HFF-Myc (cell line): ENCODE measurements at places on chromosomes 13 and 19.
A peak's percentile ranks its signal among the peaks of the same experiment; 100 is the strongest.

DNA sequence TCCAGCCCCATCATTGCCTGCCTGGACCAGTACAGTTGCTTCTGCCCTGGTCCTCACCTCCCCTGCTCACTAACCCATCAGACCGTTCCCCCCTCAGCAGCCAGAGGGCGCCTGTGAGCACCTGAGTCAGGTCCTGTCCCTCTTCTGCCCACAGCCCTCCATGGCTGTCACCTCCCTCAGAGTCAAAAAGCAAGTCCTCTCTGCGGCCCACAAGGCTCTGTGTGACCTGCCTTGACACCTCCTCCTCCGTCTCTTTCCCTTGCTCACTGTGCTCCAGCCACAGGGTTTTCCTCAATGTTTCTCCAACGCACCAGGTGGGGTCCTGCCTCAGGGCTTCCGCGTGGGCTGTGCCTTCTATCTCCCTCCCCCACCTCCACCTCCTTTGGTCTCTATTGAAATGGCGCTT lies 29.4 kb upstream of the PTPRS start:
- no peak for DNase-seq

DNA sequence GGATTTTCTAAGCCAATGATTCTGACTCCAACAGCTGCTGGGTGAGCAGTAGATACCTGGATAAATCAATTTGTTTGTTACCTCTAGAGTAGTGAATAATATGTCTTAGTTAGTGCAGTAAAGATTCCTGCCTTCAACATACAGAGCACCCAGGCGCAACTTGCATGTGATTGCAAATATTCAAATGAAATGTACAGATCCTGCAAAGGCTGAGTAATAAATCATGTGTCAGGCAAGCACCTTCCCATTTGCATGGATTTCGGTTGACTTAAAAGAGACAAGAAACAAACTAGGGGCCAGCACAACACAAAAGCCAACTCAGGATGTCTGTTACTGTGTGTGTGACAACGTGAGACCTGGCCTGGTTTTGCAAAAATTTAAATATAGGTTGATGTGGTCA lies 79.7 kb downstream of the TNFSF11 start:
- no peak for DNase-seq

GRCh38 chr19:56096665-56097064 lies 24.4 kb downstream of the ZNF787 start:
- DNase-seq, result no peak

DNA sequence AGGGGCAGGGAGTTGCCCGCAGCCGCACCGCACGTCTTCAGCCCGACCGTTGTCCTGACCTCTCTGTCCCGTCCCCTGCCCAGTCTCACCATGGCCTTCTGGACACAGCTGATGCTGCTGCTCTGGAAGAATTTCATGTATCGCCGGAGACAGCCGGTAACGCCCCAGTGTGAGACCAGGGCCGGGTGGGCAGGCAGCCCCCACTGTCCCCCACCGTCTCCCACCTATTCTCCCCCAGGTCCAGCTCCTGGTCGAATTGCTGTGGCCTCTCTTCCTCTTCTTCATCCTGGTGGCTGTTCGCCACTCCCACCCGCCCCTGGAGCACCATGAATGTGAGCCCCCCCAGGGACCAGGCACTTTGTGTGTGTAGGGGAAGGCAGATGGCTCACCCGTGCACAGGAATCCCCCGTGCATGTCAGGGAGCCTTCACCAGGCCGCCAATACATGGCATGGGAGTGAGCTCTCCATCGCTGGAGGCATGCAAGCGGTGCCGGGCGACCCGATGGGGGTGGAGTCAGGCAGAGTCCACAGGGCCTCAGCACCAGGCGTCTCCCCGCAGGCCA lies 1.4 kb downstream of the ABCA7 start:
- DNase-seq, result no peak

- DNase-seq, result no peak
Measured at GRCh38 chr19:46715975-46716671, 791 bp downstream of the PRKD2 start.

- peak; percentile 48 for DNase-seq
Measured at GRCh38 chr19:38049105-38049649, 142.2 kb downstream of the SIPA1L3 start.

DNA sequence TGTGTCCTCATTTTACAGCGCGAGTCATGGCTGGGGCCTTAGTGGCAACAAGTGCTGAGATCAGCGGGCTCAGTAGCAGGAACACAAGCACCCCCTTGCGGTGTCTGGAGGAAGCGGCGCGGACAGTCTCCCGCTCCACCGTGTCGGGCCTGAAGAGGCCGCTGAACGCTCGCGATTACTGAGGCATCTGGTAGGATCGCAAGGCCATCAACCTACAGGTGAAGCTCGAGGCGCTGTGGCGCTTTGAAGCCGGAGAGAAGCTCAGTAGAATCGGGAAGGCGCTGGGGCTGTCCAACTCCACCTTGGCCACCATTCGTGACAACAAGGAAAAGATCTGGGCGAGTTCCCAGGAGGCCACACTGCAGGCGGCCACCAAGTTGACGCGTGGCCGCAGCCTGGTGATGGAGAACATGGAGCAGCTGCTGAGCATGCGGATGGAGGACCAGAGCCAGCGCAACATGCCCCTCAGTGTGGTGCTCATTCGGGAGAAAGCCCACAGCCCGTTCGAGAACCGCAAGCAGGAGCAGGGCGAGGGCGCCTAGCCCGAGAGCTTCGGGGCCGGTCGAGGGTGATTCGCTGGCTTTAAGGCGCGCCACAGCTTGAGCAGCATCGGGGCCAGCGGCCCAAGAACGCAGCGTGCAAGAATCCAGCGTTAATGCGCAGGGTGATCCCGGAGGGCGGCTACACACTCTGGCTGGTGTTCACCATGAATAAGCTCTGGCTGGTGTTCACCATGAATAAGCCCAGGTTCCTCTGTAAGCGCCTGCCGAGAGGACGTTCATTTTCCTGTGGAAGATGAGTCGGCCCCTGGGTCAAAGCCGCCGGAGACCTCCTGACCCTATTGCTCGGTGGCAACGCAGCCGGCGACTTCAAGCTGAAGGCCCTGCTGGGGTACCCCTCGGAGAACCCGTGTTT lies 8.3 kb upstream of the MZF1 start:
- DNase-seq, result peak; percentile 80

DNA sequence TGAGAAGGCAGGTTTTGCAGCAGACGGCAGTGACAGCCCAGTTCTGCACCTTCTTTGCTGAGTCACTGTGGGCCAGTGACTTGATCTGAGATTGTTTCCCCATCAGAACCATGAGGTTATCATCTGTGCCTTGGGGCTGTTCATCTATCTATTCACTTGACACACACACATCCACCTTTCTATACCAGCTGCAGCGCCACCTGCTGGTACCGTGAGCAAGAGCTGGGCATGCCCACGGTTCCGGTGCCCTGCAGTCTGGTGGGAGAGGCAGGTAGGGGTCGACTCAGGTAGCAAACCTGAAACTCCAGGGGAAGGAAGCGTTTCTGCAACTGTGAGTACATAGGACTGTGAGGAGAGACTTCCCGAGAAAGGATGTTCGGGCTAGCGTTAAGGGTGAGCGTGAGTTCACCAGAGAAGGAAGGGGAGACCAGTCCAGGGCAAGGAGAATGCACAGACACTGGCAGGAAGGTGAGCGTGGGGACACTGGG lies 7.5 kb upstream of the LIN7B start:
- no peak for DNase-seq

DNA sequence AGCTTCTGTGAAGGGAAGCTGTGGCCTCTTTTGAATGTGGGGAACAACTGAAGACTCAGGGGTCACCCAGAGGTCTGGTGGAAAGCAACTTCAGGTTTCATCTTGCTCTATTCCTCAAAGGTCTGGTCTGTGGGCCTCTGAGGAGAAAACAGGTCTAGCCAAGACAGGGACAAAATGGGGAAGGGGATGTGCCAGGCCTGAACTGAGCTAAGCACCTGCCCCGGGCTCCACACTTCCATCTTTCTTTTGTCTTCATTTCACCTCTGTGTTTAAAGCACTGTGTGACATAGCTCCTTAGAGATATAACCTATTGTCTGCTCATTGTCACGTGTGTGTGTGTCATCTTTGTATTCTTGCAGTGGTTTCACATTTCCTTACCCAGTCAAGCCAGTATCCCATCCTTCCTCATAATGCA lies 19.9 kb upstream of the GDF15 start:
- no peak for DNase-seq

DNA sequence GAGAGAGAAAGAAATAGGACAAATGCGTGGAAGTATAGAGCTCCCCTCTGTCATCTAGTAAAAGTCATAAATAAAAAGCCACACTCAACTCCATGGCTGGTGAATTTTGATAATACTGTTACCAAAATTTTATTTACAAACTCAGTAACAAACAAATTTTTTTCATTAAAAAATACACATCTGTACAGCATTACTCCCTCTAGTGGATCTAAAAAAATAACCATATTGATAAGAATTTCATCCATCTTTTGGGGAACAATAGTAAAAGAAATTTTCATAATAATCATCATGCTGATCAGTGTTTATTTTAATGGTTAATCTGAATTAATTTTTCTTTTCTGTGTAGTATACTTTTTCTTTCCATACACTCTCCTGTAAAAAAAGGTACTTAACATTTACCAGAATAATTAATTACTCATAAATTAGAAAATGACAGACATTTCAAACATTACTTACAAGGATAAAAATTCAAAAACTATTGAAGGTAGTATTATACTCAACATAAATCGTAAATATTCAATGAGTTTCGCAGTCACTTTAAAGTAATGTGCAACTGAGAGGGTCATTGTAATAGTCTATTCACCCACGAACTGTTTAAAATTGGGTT lies 173.5 kb upstream of the LSM14A start:
- no peak for DNase-seq

DNA sequence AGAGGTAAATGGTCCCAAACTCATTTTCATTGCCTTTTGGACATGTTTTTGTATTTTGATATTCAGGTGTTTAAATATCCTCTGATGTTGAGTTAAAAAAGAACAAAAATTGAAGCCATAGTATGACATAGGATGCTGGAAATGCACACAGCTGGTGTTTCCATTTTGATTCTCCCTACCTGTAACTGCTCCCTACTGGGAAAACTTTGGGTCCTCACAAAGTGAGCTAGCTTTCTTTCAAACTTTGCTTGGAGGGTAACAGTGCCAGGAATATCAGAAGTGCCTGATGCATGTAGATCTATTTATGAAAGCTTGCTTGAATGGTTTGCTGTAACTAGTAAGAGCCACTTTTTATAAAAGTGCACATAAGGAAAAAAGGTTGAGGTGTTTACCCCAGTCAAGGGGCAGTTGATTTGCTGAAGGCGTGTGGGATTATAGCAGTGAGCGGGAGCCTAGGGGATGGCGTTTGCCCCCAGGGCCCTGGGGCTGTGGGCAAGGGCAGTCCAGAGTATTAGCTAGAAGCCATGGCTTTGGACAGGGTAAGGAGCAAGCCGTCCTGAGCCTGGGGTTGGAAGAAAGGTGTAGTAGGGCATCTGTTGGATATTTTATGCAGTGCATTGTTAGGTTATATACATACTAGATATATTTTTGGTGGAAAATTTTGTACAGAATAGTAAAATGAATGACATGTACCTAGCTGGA lies 4.3 kb downstream of the RPS9 start:
- no peak for DNase-seq

DNA sequence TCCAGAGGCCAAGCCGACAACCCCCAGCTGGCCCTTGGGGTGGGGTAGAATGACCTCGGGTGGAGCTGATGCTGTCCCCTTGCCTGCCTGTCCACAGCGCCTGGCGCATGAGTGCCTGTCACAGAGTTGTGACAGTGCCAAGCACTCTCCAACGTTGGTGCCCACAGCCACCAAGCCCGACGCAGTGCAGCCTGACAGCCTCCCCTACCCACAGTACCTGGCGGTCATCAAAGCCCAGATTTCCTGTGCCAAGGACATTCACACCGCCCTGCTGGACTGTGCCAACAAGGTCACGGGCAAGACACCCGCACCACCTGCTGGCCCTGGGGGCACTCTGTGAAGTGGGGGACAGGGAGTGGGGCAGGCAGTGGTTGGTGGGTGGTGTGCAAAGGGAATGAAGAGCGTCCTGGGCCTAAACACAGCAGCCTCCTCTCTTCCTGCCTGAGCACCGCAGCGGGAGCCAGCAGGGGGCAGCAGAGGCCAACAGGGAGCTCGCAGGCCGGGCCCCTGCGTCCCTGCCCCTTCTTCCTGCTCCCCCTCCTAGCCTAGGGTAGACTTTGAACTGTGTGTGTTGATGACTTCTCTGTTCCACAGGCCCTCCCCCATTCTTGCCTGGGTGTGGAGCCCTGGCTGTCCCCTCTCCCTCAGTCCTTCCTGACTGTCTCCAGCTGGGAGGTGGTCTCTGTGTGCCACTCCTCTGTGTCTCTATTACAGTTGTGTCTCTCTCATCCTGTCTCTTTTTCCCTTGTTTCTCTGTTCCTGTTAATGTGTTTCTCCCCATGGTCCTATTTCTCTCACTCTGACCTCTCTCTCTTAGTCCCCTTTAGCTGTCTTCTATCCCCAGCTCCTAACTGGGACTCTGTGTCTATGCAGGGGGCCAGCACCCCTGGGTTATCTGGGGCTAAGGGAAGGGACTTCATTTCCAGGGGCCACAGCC lies 6.5 kb downstream of the MED29 start:
- no peak for DNase-seq

GRCh38 chr13:79451500-79451962 lies 29.4 kb upstream of the NDFIP2 start:
- peak; percentile 81 for DNase-seq

DNA sequence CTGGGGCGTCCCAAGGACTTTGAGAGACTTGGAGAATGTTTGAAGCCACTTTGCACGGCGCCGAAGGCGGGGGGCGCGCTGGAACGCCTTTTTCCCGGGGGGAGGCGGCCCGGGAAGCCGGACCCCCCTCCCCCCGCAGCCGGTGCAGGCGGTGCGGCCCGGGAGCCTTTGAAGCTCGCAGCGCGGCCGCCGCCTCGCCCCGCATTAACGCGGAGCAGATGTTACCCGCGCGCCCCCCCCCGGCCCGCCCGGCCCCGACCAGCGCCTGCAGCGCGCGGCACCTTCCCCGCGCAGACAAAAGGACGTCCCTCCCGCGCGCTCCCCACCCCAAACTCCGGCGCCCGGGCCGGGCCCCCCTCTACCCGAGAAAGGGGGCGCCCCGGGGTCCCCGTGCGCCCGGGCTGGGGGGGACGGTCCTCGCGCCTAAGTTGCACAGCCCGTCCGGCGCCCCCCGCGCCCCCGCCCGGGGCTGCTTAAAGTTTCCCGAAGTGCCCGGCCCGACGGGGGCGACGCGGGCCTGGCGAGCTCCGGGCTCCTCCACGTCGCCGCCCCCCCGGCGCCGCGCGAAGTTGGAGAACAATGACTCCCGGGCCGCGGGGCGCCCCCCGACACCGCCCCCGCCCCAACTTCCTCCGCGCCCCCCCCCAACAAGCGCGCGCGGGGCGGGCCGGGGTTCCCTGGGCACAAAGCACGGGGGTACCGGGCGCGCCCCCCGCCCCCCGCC lies 685 bp downstream of the TCF3 start:
- no peak for DNase-seq

DNA sequence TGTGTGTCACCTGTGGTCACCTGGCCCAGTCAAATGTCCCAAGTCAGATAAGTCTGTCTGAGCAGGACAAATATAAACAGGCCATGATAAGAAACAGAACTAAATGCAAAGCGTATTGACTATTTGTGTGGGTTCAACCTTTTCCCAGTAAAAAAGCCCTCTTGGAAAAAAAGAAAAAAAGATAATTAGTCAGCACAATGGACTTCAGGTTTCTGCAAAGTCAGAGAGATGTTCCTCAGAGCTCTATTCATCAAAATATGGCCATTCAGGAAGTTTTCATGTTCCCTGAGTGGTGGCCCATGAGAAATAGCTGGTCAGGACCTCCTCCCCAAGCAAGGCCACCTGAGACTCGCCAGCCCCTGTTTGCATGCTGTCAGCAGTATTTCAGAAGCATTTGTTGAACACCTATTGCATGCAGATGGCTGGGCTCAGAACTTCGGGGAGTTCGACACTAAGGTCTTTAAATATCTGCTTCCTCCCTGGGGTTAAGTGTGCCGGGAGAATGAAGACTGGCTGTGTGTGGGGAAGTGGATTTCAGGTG lies 2.7 kb downstream of the FFAR3 start:
- DNase-seq, result no peak
